Breast epithelium (tissue), 4 donors: ENCODE measurements at places on chromosomes 6 and 20.
A peak's percentile ranks its signal among the peaks of the same experiment; 100 is the strongest.

DNA sequence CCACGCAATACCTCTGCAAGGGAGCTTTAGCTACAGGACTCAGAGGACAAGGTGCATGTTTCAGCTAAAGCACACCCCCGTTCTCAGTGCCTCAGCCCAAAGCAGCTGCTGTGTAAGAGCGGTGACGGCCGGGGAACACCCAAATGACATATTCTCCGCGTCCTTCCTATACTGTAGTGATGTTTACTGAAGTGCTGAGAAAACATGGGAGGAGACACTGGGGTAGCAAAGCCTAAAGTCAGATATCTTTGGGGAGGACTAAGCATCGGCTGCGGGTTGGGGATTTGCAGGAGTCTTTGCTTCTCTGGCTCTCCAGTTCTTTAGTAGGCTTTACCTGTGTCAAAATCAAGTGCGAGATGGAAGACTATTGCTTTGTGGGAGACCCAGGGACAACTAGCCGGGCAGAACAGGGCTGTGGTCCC is 1.7 kb downstream of the SLC22A23 start:
- no peaks in the 10 kb centered on the region for H3K4me1 ChIP-seq
- DNase-seq = no peak
- no peaks in the 10 kb centered on the region for H3K36me3 ChIP-seq
- peak overlapping the region; percentile 4 for H3K27ac ChIP-seq
- peak overlapping the region; percentile 86 for H3K4me3 ChIP-seq

- no peak overlapping the region for H3K27ac ChIP-seq
- DNase-seq = no peak
- no peaks in the 10 kb centered on the region for H3K4me1 ChIP-seq
- H3K27me3 ChIP-seq = no peaks in the 10 kb centered on the region
- no peaks in the 10 kb centered on the region for H3K36me3 ChIP-seq
Measured at GRCh38 chr20:10875653-10876052, 201.9 kb upstream of the JAG1 start.

DNA sequence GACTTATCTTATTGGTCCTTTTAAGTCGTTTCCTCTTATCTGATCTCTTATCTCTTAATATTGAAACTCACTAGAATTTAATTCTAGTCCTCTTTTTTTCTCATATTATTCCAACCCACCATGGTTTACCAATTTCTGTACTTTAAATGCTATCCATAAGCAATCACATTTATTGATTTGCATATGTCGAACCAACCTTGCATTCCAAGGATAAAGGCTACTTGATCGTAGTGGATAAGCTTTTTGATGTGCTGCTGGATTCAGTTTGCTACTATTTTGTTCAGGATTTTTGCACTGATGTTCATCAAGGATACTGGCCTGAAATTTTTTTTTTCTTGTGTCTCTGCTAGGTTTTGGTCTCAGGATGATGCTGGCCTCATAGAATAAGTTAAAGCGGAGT is 7.7 kb downstream of the DEFB125 start:
- no peaks in the 10 kb centered on the region for H3K27me3 ChIP-seq
- H3K4me3 ChIP-seq = no peak overlapping the region
- no peak for DNase-seq
- H3K36me3 ChIP-seq = no peaks in the 10 kb centered on the region
- no peaks in the 10 kb centered on the region for H3K4me1 ChIP-seq
- no peak overlapping the region for H3K27ac ChIP-seq

- no peaks in the 10 kb centered on the region for H3K4me1 ChIP-seq
- no peak overlapping the region for H3K4me3 ChIP-seq
- no peak overlapping the region for H3K27ac ChIP-seq
- DNase-seq = no peak
- no peaks in the 10 kb centered on the region for H3K27me3 ChIP-seq
- peaks cover 4% of the 10 kb centered on the region for H3K36me3 ChIP-seq
Measured at GRCh38 chr20:34473262-34473883, 42.8 kb upstream of the DYNLRB1 start.

DNA sequence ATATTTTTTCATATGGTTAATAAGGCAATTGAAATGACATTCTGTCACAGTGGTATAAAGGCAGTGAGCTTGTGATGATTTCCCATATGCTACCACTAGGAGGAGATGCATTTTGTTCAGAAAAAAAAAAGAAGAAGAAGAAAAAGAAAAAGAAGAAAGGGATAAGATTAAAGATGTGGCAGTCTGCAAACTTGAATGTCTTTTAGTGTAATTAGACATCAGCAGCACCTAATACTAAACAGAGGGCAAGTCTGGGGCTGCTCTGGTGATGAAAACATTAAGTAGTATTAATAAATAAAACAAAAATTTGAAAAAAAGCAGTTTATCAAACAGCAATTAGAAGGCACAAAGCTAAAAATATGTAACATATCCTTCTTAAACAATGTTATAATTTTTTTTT is 95.4 kb upstream of the DEFB112 start:
- H3K27ac ChIP-seq = no peak overlapping the region
- H3K27me3 ChIP-seq = no peaks in the 10 kb centered on the region
- H3K36me3 ChIP-seq = no peaks in the 10 kb centered on the region
- no peak overlapping the region for H3K4me3 ChIP-seq

GRCh38 chr20:20405623-20406022 is 37.7 kb downstream of the INSM1 start:
- H3K36me3 ChIP-seq = peaks cover 5% of the 10 kb centered on the region
- H3K4me1 ChIP-seq = no peaks in the 10 kb centered on the region
- H3K27ac ChIP-seq = no peak overlapping the region
- H3K27me3 ChIP-seq = no peaks in the 10 kb centered on the region
- H3K4me3 ChIP-seq = no peak overlapping the region
